ENCODE measurements at places on chromosomes 1 and 21.
A peak's percentile ranks its signal among the peaks of the same experiment; 100 is the strongest.

GRCh38 chr1:42877380-42877779 is 31.0 kb downstream of the ZNF691 start:
- DNase-seq = no peak

DNA sequence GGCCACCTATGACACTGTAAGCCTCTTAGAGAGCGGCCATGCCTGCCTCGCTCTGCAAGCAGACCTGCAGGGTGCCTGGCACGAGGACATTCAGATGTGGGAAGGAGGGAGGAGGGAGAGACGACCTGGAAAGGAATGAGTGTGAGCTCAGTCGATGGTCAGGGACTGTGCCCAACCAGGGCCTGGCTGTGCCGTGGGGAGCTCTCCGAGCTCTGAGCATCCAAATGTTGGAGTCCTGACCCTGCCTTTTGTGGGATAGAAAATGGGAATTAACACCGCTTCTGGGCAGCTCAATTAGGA is 7.3 kb downstream of the CSTB start:
- DNase-seq = no peak

DNA sequence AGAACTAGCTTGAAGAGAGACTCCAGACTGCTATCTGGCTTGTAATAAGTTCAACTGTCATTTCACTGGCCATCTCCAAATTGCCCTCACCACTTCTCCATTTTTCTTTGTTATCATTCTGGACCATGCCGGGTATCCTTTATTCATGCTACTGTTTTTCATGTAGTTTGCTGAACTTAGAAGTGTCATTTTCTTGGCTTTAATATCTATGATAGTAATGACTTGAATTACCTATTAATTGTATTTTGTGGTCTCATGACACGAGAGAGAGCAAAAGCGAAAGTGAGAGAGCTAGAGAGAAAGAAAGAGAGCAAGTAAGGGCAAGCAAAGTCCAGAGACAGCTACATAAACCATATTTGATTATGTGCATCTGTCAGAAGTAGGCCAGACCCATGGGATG is 184.9 kb upstream of the ATP1B1 start:
- DNase-seq = no peak

GRCh38 chr1:7592120-7592798 is 178.8 kb upstream of the VAMP3 start:
- no peak for DNase-seq

DNA sequence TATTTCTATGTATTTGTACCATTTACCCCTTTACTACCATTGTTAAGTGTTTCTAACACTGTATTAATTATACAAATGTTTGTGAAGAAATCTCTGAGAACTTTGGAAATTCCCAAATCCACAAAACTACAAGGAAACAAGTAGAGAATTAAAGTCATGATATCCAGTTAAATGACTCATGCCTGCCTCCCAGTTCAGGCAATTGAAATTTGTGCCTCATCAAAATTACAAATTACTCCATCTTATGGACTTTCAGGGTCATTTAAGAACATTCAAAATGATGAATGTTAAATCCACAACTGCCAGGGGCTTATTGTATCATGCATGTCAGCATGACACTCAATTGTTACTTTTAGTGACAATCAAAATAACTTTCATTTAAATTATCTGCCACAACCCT is 282.4 kb downstream of the ZNF326 start:
- DNase-seq = no peak

DNA sequence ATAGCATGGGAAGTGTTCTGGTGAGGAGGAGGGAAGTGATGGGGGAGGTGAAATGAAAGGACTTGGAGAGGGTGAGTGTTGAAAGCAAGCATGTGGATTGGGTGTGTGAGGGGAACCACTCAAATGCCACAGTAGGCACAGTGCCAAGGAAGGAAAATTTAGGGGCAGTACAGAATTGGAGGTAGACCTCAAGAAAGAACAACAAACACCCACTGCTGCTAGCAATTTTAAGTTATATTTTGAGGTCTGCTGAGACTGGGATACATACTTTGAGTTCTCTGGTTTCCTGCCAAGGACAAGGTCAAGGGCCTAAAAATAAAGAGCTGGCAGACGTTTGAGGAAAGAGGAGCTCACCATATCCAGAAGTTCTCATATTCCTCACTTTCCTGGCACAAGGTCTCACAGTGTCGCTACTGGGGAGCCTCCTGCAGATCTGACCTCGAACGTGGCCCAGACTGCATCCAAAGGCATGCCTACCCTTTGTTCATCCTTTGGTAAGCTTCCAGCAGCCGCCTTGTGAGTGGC is 104.0 kb downstream of the BRINP2 start:
- no peak for DNase-seq

GRCh38 chr1:30853350-30853749 is 55.2 kb downstream of the SDC3 start:
- no peak for DNase-seq

GRCh38 chr1:197862671-197863070 is 39.8 kb upstream of the C1orf53 start:
- DNase-seq = no peak

- no peak for DNase-seq
These were observed 901 bp upstream of the RXFP4 start for GRCh38 chr1:155940482-155940992.

DNA sequence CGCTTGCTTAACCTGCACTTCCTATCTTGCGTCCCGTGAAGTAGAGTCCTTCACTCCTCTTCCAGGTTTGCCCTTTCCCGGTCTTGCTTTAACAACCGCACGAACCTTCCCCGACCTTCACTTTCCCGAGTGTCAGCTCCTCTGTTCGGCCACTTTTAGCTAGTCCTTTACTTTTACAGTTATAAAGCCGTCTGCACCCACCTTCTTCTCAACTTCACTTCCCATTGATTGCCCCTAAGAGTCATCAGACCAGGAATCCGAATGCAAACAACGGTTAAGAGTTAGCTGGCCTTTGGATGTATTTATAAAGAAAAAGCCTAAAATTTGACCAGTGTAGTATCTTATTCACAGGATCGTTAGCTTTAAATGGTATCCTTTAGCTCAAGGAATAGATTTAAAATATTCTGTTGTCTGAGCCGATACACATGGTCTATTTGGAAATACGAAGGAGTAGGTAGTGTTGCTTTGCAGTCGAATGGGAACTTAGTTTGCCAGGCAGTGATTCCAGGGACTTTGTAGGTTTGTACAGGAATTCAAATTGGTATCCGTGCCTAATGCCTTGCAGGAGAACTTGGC is 1.4 kb downstream of the PPP2R5A start:
- DNase-seq = peak; percentile 57

GRCh38 chr1:43058545-43059360 is 100.1 kb upstream of the SLC2A1 start:
- DNase-seq = no peak

DNA sequence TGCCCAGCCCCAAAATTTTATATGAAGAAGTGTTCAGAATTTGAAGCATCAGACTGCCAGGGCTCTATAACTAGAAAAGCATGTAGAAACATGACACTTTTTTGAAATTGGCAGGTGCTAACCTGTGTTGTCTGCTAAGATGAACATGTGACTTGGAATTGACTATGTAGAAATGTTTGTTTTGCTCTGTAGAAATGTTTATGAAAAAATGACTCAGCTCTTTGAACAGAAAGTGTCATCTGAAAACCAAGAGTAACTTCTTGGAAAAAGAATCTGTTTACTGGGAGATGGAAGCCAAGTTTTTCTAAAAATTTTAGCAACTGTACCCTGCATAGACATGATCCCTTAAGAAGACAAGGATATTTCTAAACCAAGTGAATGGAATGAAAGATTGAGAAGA is 59.2 kb downstream of the LHX9 start:
- no peak for DNase-seq

DNA sequence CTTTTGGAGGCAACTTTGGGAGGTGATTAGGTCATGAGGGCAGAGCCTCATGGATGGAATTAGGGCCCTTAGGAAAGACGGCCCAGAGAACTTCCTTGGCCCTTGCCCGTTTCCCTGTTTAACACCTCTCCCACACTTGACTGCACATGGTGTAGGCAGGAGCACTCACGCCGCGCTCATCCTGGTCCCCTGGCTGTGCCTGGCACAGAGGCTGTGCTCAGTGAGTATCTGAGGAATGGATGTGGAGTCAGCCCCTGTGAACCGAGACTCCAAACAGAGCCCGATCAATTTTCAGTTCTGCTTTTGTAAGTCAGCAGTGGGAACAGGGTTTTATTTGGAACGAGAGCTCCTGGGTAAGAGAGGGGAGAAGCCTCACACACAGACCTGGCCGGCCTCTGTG is 29.8 kb upstream of the ETV3 start:
- no peak for DNase-seq

DNA sequence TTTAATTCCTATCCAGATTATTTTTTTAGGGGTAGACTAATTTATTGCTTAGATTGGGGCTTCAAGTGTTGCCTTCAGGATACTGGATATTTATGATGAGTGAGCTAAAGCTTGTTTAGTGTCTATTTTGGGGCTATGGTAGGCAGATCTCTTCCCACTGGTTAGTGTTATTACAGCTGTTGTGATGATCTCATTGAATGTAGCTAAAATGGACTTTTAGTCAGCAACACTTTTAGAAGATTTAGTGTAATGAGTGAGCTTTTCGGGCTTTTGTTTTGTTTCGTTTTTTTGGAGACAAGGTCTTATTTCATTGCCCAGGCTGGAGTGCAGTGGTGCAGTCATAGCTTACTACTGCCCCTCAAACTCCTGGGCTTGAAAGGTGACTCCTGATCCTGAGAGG is 14.2 kb downstream of the THRAP3 start:
- no peak for DNase-seq

DNA sequence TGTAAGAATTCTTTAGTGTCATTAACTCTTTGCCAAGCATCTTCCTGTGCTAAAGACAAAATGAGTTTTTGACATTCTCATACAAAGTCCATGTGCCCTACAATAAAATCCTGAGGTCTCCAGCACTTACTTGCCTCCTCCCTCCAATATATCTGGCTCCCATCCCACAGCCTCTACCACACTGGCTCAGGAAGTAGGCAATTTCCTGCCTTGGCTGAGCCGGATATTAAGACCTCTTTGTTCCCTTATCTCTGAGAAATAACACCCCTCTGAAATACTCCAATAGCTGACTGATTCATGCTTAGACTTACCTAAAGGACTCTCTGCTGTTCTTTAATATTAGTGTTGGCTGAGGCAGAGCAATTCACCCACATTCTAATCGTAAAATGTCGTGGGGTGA is 37.6 kb upstream of the GORAB start:
- DNase-seq = no peak

DNA sequence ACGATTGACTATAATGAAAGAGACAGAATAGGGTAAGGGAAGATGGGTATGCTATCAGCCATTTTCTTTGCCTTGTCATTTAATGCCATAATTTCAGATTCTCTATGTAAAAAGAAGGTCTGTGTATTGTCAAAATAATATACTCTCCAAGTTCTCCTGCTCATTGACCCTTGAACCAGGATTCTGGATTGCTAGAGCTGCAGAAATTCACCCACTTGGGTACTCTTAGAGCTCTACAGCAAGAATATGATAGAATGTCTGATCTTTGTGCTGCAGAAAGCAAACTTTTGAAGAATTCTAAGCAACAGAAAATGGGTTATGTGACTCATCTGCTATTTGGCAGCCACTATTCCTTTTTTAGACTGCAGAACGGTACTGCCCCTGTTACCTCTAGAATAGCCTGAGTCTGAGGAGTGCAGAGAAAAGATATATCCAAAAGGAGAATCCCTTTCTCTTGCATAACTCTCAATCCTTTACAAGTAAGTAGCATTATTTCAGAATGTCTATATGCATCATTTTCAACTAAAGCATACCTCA is 78.2 kb upstream of the TENT5C start:
- no peak for DNase-seq

GRCh38 chr1:151982300-151983005 is 11.2 kb downstream of the S100A10 start:
- peak; percentile 20 for DNase-seq

DNA sequence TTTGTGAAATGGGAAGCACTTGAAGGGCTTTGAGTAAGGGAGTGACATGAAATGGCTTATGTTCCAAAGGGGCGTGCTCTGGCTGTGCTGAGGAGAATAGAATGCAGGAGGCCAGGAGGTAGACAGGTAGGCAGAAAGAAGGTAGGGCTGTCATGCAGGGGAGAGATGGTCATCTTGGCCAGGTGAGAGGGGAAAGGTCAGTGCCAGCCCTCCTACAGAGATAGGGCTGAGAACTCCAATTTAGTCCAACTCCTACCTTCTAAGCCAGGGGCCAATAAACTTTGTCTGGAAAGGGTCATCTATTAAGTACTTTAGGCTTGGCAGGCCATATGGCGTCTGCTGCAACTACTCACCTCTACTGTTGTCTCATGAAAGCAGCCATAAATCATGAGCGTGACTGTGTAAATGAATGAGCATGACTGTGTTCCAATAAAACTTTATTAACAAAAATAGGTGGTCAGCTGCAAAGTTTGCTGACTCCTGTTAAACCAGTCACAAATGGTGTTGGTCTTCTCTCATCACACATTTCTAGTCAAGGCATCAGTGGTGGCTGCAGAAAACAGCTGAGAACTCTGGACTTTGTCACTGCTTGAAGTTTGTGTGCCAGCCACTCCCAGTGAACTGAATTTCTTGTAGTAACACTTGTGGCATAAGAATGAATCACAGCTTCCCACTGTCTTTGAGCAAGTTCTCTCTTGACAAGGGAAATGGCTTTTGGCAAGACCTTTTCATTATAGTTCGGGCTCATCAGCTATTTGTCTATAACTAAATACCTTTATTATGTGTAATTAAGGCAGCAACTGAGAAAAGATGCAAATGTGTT is 32.0 kb upstream of the CD2 start:
- no peak for DNase-seq

DNA sequence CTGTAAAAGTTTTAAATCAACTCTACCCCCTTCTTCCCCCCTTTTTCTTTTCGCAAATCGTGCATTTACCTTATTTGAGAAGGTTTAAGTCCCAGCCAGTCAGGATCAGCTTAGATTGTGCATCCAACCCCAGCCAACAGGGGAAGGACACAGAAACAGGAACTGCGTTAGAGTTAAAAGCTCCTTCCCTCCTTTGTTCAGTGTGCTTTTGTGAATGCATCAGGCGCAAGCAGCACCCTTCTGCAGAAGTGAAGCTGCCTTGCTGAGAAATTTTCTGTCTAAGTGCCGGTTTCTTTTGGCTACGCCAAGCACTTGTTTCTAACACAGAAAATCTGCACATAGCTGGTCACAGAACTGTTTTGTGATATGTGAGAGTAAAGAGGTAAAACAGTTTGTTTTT is 56.2 kb upstream of the PRRC2C start:
- DNase-seq = no peak

GRCh38 chr1:85413169-85413568 is 51.8 kb downstream of the DDAH1 start:
- no peak for DNase-seq

- peak; percentile 33 for DNase-seq
These were observed 1.2 kb downstream of the EPHB2 start for GRCh38 chr1:22711591-22712501.

- DNase-seq = no peak
These were observed 134.8 kb downstream of the SETD4 start for GRCh38 chr21:35925497-35925896.

GRCh38 chr1:197664391-197664790 is 110.9 kb downstream of the DENND1B start:
- DNase-seq = no peak

Measured in NCI-H526 (cell line).